Activated CD4-positive, alpha-beta T cell treated with anti-CD3 and anti-CD28 coated beads for 4 hours (primary cell): ENCODE measurements at places on chromosomes 16 and 17.

DNA sequence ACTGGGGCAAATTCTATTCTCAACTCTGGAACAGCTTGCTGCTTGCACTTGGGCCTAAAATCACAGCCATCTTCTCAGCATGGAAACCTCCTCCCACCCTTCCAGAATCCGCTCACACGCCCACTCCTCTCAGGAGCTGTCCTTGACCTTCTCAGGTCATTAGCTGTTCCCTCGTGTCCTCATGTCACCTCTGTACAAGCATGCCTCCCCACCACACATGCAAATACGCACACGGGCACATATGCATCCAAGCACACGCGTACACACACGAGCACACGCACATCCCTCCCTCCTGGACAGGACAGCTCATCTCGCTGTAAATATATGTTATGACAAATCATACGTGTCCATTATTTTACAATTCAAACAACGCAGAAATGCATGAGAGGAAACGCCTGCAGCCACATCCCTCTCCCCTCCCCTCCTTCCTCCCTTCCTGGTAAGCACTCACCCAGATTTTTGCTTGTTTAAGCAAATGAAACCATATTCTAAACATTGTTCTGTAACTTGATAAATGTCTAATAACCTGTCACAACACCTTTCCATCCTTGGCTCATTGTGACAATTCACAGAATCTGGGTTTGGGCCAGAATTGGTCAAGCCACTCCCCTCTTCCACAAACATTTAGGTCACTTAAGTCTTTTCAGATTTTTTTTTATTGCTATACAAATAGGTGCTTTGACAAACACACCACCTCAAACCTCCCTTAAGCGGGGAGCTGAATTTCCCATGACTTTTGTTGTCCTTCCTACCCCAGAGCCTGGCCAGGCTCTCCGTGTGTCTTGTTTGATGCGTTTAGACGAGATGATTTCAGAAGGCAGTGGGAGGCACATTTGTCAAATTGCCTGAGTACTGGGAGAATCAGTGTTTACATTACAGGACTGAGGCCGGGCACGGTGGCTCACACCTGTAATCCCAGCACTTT lies 41.7 kb downstream of the DNAH17 start:
- DNase-seq, result no peak

DNA sequence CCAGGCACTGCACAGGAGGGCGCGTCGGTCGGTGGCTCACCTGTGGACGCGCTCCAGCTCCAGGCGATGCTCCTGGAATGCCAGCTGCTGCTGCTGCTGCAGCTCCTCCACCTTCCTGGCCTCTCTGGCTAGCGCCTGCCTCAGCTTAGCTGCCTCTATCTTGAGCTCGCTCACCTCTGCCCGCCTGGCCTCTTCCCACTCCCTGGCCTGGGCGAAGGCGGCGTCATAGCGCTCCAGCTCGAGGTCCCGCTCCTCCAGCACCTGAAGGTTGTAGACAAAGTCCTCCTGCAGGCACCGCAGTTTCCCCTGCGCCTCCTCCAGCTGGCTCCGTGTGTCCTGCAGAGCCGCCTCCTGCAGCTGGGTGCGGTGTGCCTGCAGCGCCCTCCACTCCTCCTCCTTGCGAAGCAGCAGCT lies 11.1 kb downstream of the CCDC57 start:
- no peak for DNase-seq

DNA sequence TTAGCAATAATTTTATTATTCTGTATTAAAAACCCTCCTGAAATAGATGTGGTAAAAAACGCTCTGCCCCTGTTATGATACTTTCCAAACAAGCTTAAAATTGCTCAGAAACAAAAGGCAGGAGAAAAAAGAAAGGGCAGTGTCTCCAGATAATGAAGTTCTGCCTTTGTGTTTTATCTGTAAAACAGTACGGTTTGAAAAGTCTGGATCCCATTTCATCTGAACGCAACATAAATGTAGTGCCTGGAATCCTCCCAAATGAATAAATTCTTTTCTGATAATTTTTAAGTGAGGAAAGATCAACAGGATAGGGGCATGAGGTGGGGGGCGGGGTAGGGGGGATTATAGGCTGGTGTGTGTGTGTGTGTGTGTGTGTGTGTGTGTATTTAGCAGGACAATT lies 87.5 kb upstream of the SOX9 start:
- DNase-seq, result no peak

DNA sequence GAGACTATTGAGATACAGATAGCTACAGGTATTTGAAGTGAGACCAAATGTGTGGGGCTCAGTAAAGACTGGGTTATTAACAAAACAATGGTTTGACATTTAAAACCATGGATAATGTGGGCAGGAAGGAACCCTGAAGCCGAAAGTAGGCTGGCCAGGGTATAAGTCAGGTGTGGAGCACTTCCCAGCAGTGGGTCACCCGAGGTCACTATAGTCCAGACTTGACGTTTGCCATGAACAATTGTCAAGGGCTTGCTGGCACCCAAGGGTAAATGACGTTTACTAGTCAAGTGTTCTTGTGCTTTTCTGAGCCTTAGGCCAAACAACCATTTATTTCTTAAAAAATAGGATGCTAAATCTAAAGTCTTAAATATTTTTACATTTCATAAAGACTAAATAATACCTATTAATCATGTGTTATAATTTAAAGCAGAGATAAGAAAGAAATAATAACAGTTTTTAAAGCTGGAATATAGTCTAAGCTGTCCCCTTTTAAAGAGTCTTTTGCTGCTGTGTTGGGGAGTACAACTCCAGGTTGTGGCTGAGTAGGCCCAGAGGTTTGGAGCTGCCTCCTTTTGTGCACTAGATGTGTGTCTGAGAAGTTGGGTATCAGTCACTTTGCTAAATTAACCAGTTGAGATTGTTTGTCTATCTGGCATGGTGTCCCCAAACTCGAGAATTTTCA lies 15.7 kb downstream of the ALDH3A2 start:
- DNase-seq, result no peak

GRCh38 chr17:68182940-68183551 lies 64.8 kb upstream of the AMZ2 start:
- peak; percentile 71 for DNase-seq

- DNase-seq, result no peak
Observed at GRCh38 chr16:89397331-89397861, 93.0 kb downstream of the ANKRD11 start.

GRCh38 chr16:13892301-13892700 lies 27.7 kb upstream of the ERCC4 start:
- DNase-seq, result no peak

- DNase-seq, result peak; percentile 47
Observed at GRCh38 chr16:56866955-56867830, 2.2 kb downstream of the SLC12A3 start.

DNA sequence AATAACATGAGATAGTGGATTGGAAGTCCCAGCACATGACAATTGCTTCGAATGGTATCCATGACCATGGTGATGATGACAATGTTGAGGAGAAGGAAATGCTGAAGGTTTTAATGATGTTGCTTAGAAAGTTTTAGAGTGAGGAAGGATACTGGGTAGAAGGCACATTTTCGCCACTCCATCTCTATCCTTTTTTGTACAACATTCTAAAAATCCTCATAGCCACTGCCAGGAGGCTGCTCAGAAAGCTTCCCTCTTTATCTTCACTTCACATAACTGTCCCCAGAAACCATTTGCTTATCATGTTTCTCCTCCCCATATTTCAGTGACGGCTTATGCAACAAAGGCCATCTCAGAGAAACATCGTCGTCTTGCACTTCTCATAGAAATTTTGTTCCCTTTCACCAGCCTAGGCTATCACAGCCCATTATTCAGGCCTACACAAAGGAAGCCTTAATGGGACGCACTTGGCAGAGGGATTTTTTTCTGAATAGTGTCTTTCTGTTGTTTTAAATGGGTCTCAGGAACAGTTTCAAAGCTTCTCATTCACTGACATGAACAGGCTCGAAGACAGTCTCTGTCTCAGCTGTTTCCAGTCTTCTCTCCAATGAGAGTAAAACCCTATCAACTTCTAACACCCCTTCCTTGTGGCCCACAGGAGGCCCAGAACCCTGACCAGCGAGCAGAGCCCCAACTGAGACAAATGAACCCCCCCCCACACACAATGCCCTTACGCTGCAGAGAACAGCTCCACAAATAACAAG lies 506.7 kb downstream of the HAPSTR1 start:
- DNase-seq, result no peak

GRCh38 chr17:12254460-12254859 lies 233.8 kb downstream of the MAP2K4 start:
- no peak for DNase-seq

GRCh38 chr17:28948873-28949184 lies 2.5 kb downstream of the PHF12 start:
- no peak for DNase-seq

GRCh38 chr16:51880776-51881175 lies 666.2 kb downstream of the TOX3 start:
- no peak for DNase-seq

- no peak for DNase-seq
Observed at GRCh38 chr16:27534256-27534655, 15.5 kb downstream of the GTF3C1 start.

- no peak for DNase-seq
Observed at GRCh38 chr16:66405057-66405783, 21.9 kb upstream of the BEAN1 start.

DNA sequence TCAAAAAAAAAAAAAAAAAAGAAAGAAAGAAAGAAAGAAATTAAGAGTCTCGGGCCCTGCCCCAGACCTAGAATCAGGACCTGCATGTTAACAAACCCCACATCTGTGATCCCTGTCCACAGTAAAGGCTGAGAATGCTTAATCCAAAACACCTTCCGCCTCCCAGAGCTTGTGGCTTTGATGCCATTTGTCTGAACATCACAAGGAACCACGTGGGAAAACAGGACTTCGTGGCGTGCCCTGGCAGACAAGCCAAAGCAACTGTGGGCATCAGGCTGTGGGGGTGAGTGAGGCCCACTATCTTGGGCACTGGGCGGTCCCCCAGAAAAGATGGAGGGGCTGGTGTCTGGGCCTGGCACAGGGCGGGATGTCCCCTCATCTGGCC lies 173.4 kb upstream of the CIBAR2 start:
- DNase-seq, result no peak

- DNase-seq, result no peak
Observed at GRCh38 chr16:11100239-11100750, 155.7 kb downstream of the SOCS1 start.

GRCh38 chr16:84851192-84852127 lies 31.7 kb downstream of the CRISPLD2 start:
- DNase-seq, result no peak

- DNase-seq, result no peak
Observed at GRCh38 chr16:11310997-11311561, 29.9 kb upstream of the PRM1 start.

- no peak for DNase-seq
Observed at GRCh38 chr16:85715169-85716021, 26.6 kb upstream of the GINS2 start.

DNA sequence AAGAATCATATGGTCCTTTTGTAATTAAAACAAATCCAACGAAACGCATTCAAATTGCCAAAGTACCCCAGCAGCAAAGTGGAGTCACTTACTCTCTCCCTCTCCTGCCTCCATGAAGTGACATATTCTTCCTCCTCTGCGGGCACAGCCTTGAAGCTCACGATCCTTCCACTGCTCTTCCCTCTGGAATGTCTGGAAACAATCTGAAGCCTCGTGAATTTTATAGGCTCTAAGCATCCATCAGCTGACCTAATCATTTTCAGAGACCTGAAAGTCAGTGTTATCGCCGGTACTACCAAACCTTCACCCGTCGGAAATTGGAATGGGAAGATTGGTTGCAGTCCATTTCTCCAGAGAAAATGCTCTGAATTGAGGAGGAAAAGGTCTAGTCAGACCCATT lies 134.5 kb upstream of the FOXF1 start:
- no peak for DNase-seq

GRCh38 chr17:40600486-40601046 lies 35.3 kb upstream of the CCR7 start:
- no peak for DNase-seq

- no peak for DNase-seq
Observed at GRCh38 chr17:55416470-55417052, 5.1 kb downstream of the MMD start.

DNA sequence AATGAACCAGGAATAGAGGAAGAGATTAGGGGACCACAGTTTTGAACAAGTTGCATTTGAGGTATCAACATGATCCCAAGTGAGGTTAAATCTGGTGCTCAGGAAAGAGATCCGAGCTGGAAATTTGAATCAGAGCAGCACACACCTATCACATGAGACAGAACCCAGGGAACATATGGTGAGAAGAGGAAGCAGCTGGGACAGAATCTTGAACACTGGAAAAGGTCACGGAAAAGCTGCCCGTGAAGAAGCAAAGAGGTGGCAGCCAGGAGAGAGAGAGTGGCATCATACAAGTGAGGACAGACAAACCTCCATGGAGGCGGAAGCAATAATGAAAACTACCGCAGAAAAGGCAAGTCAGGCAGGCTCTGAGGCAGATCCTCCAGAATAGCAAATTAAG lies 36.1 kb downstream of the USP31 start:
- no peak for DNase-seq

GRCh38 chr17:19672009-19672750 lies 23.6 kb downstream of the ALDH3A2 start:
- DNase-seq, result no peak

- no peak for DNase-seq
Observed at GRCh38 chr16:67238806-67239470, 8.3 kb downstream of the FHOD1 start.

DNA sequence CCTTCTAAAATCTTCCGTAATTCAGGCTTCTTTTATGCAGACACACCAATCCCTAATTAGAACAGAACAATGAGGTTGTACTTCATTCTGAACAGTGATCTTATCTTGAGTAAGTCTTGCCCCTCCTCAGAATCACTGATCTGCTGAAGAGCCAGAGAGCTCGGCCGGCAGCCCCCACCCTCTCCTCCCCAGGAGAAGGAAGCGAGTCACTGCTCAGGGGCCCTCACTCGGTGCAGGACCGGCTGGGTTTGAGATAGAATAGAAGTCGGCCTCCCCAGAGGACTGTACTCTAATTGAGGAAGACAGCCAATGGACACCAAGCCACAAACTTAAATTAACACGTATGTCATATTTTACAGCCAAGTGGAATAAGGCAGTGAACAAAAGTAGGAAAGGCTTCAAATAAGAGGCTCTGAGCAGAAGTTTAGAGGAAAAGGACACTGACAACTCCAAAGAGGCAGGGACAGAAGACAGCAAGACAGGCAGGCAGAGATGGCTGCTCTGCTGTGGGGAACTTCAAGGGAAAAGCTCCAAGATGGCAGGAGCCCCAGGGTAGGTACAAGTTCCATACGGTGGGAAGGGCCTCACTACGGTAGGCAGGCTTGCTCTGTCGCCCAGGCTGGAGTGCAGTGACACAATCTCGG lies 18.6 kb downstream of the CREBBP start:
- DNase-seq, result no peak

DNA sequence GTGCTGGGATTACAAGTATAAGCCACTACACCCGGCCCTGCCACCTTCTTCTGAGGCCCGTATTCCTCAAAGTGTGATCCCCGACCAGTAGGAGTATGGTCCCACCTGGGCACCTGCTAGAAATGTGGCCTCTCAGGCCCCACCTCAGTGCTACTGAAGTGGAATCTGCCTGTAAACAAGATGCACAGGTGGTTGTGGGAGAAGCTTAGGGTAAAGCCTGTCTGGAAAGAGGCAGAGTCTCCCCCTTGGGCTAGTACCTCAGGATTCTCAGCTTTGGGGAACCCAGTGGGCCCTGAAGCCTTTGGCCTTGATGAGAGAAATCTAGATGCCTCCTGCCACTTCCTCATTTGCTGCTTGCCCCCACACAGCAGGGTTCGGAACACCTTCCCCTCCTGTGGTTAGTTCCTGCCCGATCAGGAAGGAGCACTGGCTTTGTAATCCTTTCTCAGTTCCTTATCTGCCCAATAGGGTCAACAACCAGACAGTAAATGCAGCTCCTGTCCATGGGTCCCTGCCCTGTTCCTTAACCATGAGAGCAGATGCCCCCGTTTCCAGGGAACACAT lies 25.2 kb downstream of the TK2 start:
- DNase-seq, result no peak

GRCh38 chr17:40330850-40331470 lies 22.0 kb downstream of the RARA start:
- DNase-seq, result no peak
